Fibroblast of the aortic adventitia (primary cell): ENCODE measurements at places on chromosomes 6 and 20. TPM values are rescaled to one million over a fixed set of nuclear protein-coding genes. Genes with fewer than 3 reads are reported as not detected.
A peak's percentile ranks its signal among the peaks of the same experiment; 100 is the strongest.

- DNase-seq = no peak
Measured at GRCh38 chr6:41071501-41071922, 644 bp downstream of the OARD1 start.

DNA sequence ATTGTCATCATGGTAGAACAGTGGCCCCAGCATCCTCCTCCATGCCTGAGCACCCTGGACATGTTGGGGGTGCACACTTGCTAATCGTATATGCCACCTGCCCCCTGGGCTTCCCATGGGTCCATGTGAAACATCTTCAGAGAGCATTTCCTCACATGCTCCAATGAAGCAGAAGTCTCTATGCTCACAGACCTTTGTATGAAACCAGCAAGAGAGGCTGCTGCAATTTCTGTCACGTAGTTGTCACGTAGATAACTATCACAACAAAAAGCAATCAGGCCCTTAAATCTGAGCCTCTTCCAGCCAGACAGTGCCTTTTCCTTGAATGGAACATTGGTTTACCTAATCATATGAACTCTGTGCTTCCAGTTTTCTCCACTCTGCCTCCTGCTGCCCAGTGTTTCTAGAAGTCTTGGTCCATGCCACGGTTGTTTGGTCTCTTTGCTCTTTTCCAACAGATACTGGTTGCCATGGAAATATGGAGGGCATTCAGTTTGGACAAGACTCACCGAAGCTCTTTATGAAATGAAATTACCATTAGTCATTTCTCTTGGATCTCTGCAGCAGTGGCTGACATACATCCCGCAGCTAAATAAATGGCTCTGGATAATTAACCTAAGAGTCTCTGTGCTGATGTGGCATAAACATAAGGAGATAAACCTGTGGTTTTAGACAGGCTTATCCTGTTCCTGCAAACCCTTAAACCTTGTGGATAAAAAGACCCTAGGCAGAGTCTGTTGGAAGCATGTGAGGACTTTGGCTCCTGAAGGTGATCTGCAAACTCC is 172.8 kb upstream of the SYNDIG1 start:
- peak; percentile 73 for DNase-seq

- DNase-seq = no peak
Measured at GRCh38 chr6:128067446-128068118, 166.7 kb upstream of the THEMIS start.

- no peak for DNase-seq
Measured at GRCh38 chr20:63653974-63654668, 897 bp upstream of the STMN3 start.

DNA sequence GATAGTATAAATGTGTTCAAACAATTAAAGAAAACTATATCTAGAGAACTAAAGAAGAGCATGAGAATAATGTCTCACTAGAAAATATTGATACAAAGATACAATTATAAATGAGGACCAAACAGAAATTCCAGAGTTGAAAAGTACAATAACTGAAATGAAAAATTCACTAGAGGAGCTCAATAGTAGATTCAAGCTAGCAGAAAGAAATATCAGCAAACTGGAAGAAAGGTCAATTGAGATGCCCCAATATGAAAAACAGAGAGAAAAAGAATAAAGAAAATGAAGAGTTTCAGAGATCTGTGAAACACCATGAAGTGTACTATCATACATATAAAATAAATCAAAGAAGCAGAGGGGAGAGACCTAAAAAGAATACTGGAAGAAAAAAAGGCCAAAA is 18.0 kb upstream of the BRPF3 start:
- no peak for DNase-seq

DNA sequence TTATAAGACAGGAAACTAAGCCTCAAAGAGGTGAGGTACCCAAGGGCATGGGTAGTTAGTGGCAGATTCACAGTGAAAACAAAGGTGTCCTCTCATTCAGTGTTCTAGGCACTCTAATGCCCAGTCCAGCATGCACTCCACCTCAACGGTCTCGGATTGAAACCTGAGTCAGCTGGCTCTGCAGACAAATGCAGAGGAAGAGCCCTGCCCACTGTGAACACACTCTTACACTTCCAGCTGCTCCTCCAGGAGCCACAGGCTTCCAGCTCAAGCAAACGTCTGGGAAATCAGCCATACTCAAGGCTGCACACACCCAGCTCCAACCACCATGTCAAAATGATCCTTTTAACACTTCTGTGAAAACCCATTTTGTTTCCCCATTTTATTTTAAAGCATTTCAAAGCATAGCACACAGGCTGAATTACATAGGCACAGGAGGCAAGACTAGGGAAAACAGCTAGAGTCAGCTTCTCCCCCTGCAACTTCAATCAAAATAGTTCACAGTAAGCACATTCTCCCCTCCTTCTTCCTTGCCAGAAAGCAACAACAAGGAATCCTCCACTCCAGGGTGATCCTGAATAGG is 3.0 kb upstream of the IL17A start:
- DNase-seq = no peak

DNA sequence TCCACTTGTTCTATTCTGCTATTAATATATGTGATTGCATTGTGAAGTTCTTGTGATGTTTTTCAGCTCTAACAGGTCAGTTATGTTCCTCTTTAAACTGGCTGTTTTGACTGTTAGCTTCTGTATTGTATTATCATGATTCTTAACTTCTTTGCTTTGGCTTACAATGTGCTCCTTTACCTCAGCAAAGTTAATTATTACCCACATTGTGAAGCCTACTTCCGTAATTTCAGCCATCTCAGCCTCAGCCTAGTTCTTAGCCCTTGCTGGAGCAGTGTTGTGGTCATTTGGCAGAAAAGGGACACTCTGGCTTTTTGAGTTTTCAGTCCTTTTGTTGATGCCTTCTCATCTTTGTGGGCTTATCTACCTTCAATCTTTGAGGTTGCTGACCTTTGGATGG is 440.2 kb downstream of the TBC1D32 start:
- DNase-seq = no peak

- DNase-seq = no peak
Measured at GRCh38 chr6:158046201-158047126, 64.8 kb downstream of the SYNJ2 start.

DNA sequence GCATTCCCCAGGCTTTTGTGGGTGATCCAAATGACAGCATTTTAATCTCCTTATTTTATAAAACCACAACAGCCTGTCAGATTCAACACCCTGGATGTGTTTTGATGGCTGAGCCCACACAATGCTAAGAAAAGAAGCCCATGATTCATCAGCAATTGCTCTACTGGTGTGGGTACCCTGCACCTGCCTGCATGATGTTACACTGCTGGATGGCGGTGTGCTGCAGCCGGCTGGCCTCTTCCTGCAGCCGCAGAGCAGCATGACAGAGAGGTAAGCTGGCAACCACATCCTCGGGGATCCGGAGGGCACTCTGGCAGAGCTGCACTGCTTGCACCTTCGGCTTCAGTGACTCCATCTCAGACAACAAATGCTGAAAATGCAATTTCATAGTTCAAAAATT is 327.5 kb downstream of the SYNE1 start:
- DNase-seq = no peak

ID4 gene
- 11.4 and 18.0 TPM in 2 replicates for total RNA-seq

MATN4 gene
- not detected in 2 replicates for total RNA-seq
